ENCODE measurements at places on chromosomes 2 and 18. TPM values are rescaled to one million over a fixed set of nuclear protein-coding genes. Genes with fewer than 3 reads are reported as not detected.

Gene CNDP1
- not detected for total RNA-seq

Gene TMEM169
- total RNA-seq = 0.37 TPM

Gene LTBP1
- 15.2 TPM for total RNA-seq

Gene EVA1A
- total RNA-seq = 12.3 TPM

Gene G6PC2
- total RNA-seq = not detected

Gene NTSR2
- total RNA-seq = not detected
